ENCODE measurements at places on chromosomes 4 and X.

- no peak for DNase-seq
Measured at GRCh38 chrX:129769467-129770154, 10.1 kb upstream of the SASH3 start.

- DNase-seq: no peak
Measured at GRCh38 chr4:94766856-94767255, 9.1 kb downstream of the BMPR1B start.

GRCh38 chr4:675980-676870 is 1.9 kb downstream of the MYL5 start:
- no peak for DNase-seq

DNA sequence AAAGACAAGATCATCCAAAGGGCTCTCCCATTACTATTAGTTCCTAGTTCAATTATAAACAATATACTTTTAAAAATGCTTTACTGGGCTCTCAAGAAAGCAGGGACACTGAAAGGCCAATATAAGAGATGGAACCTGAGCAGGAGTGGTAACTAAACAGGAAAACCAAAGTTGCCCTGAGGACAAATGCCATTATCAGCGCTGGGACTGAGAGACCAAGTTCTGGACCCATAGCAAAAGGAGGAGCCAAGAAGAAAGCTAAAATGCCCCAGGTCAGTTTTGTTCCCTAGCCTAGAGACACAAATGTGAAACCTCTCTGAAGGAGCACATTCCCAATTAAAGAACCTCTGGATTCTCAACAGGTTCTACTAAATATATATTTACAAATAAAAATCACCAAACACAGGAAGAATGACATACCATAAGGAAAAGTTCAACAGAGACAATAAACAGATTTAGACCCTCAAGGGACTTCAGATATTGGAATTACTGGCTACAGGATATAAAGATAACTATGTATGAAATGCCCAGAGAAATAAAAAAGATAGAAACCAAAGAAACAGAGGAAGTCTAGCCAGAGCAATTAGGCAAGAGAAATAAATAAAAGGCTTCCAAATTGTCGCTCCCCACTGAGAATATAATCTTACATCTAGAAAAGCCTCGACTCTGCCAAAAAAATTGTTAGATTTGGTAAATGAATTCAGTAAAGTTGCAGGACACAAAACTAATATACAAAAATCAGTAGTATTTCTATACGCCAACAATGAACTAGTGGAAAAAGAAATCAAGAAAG is 67.1 kb downstream of the KLHL8 start:
- DNase-seq: no peak

DNA sequence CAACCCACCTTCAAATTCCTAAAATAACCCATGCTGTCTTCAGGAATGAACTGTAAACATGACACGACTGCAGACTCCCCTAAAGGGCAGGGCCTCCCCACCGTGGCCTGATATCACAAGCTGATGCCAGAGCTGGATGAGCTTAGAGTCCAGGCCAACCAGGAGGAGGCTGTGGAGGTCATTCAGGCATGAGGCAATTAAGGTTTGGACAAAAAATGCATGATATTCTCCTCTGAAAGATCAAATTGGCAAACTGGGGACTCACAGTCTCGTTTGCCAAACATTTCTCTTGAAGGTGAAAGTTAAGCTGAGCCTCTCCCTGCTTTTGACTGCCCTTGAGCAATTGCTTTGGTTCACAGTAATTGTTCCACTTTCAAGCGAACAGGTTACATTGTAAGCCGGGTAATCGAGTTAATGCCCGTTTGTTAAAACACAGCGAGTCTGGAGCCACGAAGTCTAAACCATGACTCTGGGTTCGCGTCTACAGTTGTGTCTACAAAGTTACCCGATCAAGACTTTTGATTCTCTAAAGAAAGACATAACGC is 105.6 kb downstream of the ENPP6 start:
- DNase-seq: no peak

Measured in liver (tissue), 10 donors.